ENCODE measurements at places on chromosomes 1 and 21.

- DNase-seq: no peak
Observed at GRCh38 chr1:201009962-201010645, 13.4 kb downstream of the KIF21B start.

DNA sequence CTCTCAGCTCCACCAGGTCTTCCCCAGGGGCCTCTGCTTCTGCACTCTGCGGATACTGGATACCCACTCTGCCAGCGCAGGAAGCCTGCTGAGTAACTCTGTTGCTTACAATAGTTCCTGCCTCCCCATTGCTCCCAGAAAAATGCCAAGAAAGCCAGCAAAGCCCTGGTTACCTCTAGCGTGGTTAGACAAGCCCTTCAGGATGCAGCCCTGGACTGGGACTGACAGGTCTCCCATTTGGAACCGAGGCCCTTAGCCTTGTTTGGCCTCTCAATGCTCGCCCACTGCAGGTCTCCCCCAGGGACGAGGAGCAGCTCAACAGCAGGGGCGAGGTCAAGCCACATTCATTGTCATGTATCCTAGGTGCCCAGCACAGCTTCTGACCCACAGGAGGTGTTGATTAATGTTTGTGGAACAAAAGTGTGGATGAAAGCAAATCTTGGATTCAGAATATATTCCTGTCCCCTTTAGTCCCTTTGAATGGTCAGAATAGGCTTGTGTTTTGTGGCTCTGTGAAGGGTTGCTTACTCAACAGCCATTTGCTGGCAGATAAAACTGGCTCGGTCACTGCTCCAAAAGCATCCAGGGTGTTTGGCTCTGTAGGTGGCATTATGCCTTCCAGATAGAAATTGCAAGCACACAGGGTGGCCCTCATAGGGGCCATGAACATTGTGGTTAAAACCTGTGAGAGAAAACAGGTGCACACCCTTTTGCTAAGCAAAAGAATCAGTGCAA is 58.9 kb downstream of the C1orf198 start:
- DNase-seq: peak; percentile 81

- no peak for DNase-seq
Observed at GRCh38 chr21:36640721-36641244, 58.1 kb upstream of the SIM2 start.

DNA sequence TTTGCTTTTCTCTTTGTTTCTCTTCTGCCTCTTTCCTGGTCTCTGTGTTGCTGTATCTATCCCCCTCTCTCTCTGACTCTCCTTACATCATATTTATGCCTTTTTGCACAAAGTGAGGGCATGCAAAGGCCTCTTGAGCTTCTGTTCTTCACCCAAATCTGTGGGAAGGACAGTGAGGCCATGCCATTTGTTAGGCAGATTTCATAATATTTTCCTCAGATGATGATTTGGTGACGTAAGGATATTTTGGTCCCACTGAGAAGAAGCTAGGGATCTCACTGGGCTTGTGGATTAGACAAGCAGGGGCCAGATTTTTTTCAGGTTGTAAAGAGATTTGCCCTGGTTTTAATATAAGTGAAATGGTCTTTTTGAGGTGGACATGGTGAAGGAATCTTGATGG is 249.4 kb upstream of the USP24 start:
- no peak for DNase-seq

DNA sequence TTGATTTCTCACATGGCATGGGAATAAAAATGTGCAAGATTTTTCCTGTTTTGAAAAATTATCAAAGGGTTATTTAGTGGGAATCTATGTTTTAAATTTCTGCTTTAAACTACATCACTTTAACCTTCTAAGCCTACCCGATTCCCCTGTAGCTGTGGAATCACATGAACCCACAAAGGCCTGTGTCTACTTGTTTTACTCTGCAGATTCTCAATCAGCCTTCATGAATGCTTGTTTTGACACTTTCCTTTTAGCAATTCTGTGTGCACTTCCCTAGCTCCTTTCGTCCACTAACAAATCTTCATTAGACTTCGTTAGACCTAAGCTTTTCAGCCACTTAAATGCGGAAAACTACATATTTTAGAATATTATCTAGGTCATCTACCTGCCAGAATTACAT is 56.0 kb upstream of the C1orf21 start:
- DNase-seq: no peak

GRCh38 chr1:1073743-1074587 is at the start of gene RNF223:
TSS of gene RNF223 (minus strand) at chr1:1074306. CDS start at chr1:1072566, 1,740 bp downstream.
- DNase-seq: no peak

GRCh38 chr1:39729030-39729429 is 9.7 kb upstream of the PPIE start:
- no peak for DNase-seq

GRCh38 chr1:15799928-15800835 is 7.3 kb downstream of the UQCRHL start:
- no peak for DNase-seq

GRCh38 chr1:84997667-84998600 is 1.0 kb upstream of the MCOLN2 start:
- no peak for DNase-seq

- DNase-seq: no peak
Observed at GRCh38 chr1:222892137-222892769, 77.4 kb downstream of the DISP1 start.

GRCh38 chr1:234907940-234908405 is 220.7 kb downstream of the TOMM20 start:
- no peak for DNase-seq

GRCh38 chr21:36403713-36404112 is 18.5 kb downstream of the CHAF1B start:
- no peak for DNase-seq

DNA sequence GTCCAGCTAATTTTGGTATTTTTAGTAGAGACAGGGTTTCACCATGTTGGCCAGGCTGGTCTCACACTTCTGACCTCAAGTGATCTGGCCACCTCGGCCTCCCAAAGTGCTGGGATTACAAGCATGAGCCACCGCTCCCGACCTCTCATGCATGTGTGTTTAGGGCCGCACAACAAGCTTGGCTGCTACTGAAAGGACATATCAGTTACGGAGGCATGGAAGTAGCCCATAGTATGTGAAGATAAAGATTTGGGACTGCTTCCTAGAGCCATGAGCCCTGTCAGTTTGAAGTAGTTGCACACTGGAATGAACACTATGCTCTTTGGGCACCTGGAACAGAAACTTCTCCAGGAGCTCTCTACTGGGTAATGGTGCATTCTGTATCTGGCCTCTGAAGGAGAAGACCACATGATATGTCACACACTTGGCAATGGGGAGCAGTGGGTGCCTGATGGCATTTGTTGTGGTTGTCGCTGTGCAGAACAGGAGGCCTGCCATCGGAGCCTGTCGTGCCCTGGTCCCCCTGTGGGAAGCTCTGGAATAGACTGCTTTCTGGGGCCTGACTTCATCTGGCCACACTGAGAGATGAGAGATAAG is 144.7 kb upstream of the KIF26B start:
- DNase-seq: no peak

- no peak for DNase-seq
Observed at GRCh38 chr21:45018131-45019075, 56.0 kb upstream of the ADARB1 start.

DNA sequence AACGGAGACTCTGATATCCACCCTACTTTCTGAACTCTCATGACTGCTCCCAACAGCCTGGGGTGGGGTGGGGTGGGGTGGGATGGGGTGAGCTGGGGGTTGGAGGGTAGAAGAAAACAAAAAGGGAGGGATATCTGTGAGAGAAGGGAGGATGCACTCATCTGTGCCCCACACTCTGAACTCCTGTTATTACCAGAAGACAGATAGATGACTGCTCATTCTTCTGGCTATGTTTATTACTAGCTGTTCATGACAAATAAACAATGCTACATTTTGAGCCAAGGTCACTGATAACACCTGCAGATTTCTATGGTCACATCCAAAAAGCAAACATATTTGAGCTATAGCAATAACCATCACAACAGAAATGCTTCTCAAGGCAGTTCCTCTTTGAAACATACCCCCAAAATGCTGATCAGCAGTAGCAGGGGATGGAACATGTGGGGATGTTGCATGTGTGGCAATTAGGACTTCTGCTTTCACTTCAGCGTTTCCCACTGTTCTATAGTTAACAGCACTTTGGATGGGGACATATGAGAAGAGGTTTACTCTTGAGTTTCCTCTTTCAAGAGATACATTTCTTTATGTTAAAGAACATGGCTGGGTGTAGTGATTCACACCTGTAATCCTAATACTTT is 43.3 kb downstream of the GPR3 start:
- no peak for DNase-seq

DNA sequence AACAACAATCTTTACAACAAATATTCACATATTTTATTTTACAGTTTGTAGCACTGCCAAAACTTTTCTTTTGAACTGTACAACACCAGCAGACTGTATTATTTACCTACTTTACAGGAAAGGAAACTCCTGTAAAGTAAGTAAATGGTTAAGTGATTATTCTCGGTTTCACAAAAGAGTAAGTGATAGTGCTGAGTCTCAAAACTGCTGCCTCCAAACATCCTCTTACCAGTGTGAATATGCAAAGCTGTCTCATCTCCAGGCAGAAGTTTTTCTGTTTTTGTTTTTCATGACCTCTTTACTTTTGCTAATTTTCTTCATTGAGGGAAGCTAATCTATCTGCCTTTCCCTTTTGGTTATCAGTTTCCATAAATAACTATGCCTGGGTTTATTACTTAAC is 286.7 kb downstream of the SRGAP2C start:
- DNase-seq: no peak

- no peak for DNase-seq
Observed at GRCh38 chr1:205832326-205832751, 17.6 kb downstream of the PM20D1 start.

DNA sequence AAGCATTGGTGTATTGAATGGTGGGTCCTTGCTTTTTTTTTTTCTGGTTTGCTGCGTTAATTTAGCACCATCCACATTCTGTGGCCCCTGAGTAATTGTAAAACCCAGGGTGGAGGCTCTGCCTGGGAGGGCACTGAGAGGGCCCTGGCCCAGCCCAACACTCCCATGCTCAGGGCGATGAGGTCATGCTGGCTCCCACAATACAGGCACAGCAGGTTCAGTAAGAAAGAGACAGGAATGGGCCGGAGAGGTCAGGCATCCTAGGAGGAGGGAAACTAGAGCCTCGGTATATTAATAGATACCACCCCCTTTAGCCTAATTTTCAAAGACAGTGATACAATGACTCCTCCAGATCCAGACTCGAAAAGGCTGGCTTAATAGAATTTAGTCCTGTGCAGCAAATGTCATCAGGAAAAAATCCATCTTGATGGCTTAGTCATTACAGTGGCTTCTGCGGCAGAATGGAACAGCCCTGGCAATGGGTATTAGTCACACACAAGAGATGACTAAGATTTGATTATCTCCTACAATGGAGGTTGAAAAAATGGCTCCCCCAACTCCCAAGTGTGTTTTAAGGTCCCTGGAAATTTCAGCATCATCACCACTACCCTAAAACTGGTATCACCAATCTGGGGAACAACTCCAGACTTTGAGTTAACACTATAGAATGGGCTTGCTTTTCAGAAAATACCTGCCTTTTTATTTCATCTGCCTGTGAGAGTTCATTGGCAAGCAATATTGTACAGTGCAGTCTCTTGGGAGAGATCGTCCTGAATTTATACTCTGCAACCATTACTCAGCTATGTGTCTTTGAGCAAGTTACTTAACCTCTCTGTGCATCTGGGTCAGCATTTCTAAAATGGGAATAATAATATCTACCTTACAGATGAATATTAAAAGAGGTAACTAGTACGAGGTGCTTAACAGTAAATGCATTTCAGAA is 43.9 kb upstream of the LYST start:
- DNase-seq: no peak

- no peak for DNase-seq
Observed at GRCh38 chr1:27137544-27138075, 17.3 kb downstream of the SLC9A1 start.

GRCh38 chr21:33968080-33968994 is 52.7 kb upstream of the ATP5PO start:
- peak; percentile 40 for DNase-seq

DNA sequence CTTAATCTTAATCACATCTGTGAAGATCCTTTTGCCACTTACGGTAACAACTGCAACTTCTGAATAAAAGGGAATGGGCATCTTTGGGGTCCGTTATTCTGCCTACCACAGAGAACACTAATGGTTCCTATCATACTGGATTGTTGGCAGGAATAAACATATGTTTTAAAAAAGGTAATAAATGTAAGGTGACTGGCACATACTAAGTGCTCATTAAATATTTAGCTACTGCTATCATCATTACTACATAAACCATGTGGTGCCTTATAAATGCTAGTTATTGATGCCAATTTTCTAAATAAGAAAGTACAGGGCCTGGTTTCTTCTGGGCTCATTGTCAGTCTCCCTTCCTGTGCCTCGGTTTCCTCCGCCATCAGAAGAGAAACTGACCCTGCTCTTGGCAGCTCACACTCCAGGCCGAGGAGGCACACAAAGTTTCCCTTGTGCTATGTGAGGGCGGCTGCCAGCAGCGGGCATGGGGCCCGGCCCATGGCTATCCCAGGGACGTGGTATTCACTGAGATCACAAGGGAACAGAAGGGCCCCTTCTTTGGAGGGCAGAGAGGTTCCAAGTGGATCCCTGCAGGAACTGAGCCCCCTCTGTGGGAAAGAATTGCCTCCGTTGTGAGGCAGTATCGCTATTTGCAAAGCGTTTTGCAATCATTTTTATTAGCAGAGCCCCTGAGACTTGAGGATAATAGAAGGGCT is 26.2 kb downstream of the NAV1 start:
- no peak for DNase-seq

- DNase-seq: no peak
Observed at GRCh38 chr1:98688110-98688739, 26.7 kb downstream of the SNX7 start.

- DNase-seq: no peak
Observed at GRCh38 chr1:31376375-31377134, 3.7 kb upstream of the FABP3 start.

DNA sequence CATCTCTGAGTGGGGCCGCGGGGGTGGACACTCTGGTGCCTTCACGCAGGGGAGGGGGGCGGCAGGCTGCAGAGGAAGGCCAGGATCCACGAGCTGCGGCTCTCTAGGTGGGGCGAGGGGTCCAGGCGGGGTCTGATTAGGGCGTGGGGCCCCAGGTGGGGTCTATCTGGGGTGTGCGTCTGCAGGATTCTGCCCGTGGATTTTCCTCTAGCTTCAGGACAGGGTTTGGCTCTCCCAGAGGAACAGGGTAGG is 6.3 kb downstream of the JMJD4 start:
- no peak for DNase-seq

DNA sequence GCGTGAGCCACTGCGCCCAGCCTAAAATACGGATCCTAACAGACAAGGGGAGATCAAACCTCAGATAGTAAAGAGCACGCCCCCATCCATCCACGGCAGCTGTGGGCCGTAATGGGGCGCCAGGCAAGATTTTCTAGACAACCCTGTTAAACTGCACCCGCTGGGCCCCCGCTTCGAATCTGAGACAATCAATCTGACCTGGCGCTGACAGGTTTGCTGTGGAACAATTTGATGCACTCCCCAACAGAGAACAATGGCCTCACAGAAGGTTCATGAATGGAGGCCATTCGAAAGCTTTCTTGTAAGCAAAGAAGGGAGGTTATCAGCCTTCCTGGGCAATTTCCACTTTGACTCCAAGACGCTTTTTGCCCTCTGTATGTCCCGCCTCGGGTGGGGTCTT is 30.5 kb downstream of the CLSTN1 start:
- DNase-seq: no peak
